ENCODE measurements at places on chromosomes 1 and 21.

DNA sequence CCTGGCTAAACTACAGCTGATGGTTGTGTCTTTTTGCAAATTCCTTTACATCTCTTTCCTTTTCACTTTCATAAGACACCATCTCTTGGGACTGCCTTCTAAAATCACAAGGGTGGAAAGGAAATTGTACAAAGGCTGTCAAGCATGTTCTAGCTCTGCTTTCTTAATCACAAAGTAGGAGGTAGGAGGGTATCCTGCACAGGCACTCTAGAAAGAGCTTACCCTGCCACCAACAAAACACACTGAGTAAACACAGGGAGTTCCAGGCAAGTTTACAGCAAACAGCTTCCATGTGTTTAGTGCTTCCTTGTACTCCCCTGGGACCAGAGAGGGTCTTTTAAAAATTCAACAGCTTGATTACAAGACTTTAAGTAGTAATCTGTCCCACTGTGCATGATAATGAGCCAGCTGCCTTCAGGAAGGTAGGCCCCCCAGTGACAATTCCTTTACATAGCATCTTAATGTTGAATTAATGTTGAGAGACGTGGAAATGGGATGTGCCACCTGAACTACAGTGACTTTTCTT lies 2.4 kb downstream of the PLPP3 start:
- DNase-seq = no peak

GRCh38 chr1:230069796-230070195 lies 2.8 kb downstream of the GALNT2 start:
- no peak for DNase-seq

DNA sequence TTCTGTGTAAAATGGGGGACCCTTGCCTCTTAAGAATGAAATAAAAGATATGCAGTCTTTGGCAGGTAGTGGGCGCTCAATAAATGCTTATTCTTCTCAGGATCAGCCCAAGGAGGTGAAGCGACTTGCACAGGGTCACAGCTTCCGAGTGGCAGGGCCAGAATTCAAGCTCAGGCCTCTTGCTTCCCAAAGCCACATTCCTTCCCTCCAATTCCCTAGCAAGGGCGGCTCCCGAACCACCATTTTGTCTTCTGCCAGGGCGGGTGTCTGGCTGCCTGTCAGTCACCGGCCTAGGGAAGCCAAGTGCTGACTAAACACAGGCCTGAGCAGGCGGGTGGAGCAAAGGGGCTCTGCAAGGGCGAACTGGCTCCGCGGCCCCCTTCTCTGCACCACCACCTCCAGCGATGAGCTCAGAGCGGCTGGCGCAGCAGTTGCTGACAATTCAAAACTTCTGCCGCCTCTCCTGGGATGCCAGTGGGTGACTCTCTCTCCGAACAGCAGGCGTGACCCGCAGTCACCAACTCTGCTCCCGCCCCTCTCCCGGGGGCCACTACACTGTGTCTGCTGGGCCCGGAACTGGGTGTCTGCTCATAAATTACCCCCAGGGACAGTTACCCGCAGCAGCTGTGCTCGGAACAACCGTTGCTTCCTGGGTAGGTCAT lies 10.8 kb downstream of the GPR3 start:
- DNase-seq = peak; percentile 51

GRCh38 chr1:155794605-155795245 lies 62.3 kb downstream of the GON4L start:
- no peak for DNase-seq

DNA sequence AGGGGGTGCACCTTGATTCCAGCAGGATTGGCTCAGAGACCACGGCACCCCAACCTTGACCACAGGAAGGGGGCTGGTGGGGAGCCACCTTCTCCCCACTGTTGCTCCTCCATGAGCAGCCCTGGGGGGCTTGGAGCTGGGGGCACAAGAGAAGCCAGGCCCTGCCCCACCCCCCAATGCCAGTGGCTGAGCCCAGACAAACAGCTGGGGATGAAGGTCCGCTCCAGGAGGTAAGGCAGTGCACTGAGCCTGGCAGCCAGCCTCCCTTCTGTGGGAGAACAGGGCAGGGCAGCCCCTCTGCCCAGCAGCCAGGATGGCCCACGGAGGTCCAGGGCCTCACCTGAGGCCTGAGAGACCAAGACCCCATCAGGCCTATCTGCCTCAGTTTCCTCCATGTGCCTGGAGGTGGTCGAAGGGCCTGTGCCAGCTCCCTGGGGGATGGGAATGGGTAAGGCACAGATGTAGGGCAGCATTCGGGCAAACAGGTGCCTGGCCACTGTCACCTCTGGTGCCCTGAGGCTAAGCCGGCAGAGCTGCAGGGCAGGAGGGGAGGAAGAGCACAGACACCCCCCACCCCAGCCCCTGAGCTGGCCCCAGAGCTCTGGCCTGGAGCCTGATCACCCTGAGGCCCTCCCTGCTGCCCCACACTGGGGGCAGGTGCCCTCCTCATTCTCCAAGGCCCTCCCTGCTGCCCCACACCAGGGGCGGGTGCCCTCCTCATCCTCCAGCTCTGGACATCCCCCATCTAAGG lies 7.1 kb downstream of the ITGB2 start:
- no peak for DNase-seq

DNA sequence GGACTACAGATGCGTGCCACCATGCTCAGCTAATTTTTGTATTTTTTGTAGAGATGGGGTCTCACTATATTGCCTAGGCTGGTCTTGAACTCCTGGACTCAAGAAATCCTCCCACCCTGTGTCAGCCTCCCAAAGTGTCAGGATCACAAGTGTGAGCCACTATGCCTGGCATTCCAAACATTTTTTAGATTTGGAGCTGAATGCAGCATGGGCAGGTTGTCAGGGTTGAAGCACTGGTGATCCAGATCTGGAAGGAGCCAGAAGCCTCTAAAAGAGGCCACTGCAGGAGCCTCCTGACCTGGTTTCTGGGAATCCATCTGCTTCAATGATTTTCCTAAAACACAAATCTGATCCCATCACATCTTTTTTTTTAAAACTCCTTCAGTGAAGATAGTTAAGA lies 1.8 kb upstream of the CTPS1 start:
- no peak for DNase-seq

GRCh38 chr1:2973601-2974593 lies 47.4 kb upstream of the ACTRT2 start:
- DNase-seq = no peak
